ENCODE measurements at places on chromosomes 12 and 14. TPM values are rescaled to one million over a fixed set of nuclear protein-coding genes. Genes with fewer than 3 reads are reported as not detected.

Gene TAS2R8
- not detected for total RNA-seq

- no peaks in the 10 kb centered on the region for H3K27me3 ChIP-seq
- H3K4me1 ChIP-seq = no peaks in the 10 kb centered on the region
- H3K36me3 ChIP-seq = no peaks in the 10 kb centered on the region
- no peak overlapping the region for H3K27ac ChIP-seq
- H3K4me3 ChIP-seq = no peak overlapping the region
Observed at GRCh38 chr12:122819209-122819785, 16.0 kb upstream of the HIP1R start.

DNA sequence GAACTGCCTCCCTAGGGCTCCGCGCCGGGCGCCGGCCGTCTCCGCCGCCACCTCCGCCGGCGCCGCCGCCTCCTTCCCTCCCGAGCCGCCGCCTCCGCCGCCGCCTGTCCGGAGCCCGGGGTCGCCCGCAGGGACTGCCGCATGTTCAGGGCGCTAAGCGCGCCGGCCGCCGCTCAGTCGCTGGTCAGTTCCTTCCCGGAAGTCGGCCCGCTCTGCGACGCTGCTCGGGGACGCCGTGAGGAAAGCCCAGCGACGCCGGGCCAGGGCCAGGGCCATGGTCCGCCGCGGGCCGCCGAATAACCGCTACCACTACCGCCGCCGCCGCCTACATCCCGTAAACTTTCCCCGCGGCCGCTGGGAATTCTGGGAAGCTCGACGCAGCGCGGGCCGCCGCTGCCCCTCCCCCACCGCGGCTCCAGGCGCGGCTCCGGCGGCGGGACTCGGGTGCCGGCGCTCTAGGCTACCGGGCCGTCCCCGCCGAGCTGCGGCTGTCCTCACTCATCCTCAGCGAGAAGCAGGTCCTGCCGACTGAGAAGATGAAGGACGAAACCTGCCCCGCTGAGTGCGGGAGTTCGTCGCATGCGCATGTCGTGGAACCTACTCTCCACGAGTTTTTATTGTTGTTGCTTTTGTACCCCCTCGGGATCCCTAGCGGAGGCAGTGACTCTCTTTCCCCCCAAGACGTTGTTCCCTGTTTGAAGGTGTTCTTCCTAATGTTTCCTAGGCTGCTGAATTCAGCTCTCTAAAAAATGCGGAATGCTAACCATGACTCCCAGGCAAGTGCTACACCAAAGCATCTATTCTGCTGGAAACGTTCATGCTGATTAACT, at the start of gene SAV1:
Gene SAV1, minus strand, starts transcription at position 311 of the 830 bp plus-strand sequence. CDS start 339 bp downstream, outside the sequence.
- H3K27ac ChIP-seq = peak within 1 kb of the TSS; percentile 21
- no peaks in the 10 kb centered on the region for H3K36me3 ChIP-seq
- no peak within 1 kb of the TSS for H3K4me3 ChIP-seq
- peaks cover 2% of the 10 kb centered on the region for H3K27me3 ChIP-seq
- DNase-seq = peak; percentile 53

GRCh38 chr14:51318813-51319597, 79.0 kb downstream of the TMX1 start:
- H3K36me3 ChIP-seq = no peaks in the 10 kb centered on the region
- no peaks in the 10 kb centered on the region for H3K4me1 ChIP-seq
- no peak overlapping the region for H3K27ac ChIP-seq

- H3K27ac ChIP-seq = no peak overlapping the region
- DNase-seq = no peak
Observed at GRCh38 chr12:132133952-132134652, 10.0 kb downstream of the DDX51 start.

- no peaks in the 10 kb centered on the region for H3K4me1 ChIP-seq
- no peak overlapping the region for H3K4me3 ChIP-seq
- H3K27me3 ChIP-seq = no peaks in the 10 kb centered on the region
- H3K36me3 ChIP-seq = no peaks in the 10 kb centered on the region
Observed at GRCh38 chr12:63857771-63858670, 13.5 kb downstream of the SRGAP1 start.
